ENCODE measurements at places on chromosomes 6 and 20.
A peak's percentile ranks its signal among the peaks of the same experiment; 100 is the strongest.

DNA sequence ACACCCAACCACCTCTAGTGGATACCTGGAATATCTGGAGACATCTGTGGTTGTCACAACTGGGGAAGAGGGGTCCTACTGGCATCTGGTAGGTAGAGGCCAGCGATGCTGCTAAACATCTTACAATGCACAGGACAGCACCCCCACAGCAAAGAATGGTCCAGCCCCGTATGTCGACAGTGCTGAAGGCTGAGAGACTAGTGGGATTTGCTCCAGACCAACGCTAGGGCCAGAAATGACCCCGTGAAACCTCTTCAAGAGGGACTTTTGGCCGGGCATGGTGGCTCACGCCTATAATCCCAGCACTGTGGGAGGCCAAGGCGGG, 7.2 kb downstream of the PREX1 start:
- no peak for DNase-seq

DNA sequence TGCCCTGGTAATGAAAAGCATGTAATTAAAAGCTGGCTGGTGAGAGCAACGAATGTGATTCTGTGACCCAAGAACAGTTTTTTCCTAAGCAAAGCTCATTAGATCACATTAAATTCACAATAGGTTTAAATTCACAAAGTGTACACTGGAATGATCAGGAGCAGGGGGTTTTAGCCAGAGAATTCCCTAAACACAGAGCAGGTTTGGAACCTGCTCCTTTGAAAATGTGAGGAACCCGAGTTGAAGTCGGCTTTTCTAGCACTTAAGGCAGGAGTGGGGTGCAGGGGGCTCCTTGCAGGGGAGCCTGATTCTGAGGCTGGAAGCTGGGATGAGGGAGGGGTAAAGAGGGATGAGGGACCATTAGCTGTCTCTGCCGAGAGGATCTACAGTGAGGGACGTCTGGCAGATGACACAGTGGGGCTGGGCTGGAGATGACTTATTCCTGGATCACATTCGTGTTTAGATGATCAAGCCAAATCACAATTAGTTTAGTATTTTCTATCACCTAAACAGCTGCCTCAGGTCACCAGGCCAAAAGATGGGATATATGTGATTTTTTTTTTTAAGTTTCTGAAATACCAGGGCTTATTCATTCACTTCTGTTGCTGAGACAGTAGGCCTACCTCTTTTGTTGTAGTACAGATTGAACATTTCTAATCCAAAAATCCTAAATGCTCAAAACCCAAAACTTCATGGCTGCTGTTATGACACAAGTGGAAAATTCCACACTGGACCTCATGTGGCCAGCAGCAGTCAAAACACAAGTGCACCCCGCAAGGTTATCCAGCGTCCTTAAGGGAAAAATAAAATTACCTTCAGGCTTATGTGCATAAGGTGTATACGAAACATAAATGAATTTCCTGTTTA, 93.1 kb upstream of the HIVEP1 start:
- DNase-seq, result no peak

DNA sequence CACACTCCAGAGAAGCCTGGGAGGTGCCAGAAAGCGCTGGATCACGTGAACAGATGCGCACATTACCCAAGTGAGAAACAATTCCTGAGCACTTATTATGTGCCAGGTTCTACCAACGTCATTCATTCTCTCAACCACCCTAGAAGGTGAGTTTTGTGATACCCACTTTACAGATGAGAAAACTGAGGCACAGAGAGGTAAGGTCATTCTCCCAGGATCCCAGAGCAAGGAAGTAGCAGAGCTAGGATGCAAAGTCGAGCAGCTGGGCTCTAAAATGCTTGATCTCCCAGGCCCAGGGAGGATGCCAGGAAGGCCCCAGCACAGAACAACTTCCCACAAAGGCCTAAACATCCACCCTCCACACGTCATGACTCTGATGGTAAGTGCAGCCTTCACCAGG, 85.6 kb downstream of the PREX1 start:
- DNase-seq, result no peak

- peak; percentile 86 for DNase-seq
Measured at GRCh38 chr6:118748311-118749062, 97.1 kb upstream of the CEP85L start.

DNA sequence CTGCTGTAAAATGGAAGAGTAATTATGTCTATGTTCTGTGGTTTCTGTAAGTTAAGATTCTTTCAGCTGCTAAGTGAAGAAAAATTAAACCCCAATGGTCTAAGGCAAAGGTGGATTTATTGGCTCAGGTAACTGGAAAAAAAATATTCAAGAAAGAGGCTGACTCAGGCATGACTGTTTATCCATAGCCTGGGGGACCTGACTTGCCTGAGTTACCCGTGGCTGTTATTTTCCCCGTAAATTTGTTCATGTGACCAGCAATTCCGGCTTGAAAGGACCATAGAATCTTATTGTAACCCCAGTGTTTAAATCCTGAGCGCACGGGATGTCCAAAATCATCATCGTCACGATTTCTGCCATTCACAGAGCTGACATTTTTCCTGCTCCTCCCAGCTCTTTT, 32.3 kb upstream of the SULF2 start:
- DNase-seq, result no peak

- DNase-seq, result peak; percentile 30
Measured at GRCh38 chr20:3248167-3248992, 9.4 kb upstream of the SLC4A11 start.

- DNase-seq, result no peak
Measured at GRCh38 chr6:166716910-166717617, 90.0 kb upstream of the RPS6KA2 start.

All from fibroblast of skin of scalp (primary cell).